ENCODE measurements at places on chromosomes 5 and 9. TPM values are rescaled to one million over a fixed set of nuclear protein-coding genes. Genes with fewer than 3 reads are reported as not detected.
A peak's percentile ranks its signal among the peaks of the same experiment; 100 is the strongest.

Gene FER
- 28.0 TPM for total RNA-seq

- no peak overlapping the region for H3K27ac ChIP-seq
- H3K36me3 ChIP-seq, result no peaks in the 10 kb centered on the region
- peaks cover 6% of the 10 kb centered on the region for H3K4me1 ChIP-seq
- H3K4me3 ChIP-seq, result no peak overlapping the region
- H3K27me3 ChIP-seq, result no peaks in the 10 kb centered on the region
- no peak for DNase-seq
Observed at GRCh38 chr5:83586874-83587776, 115.6 kb downstream of the VCAN start.

Gene SPAAR
- 2.1 TPM for total RNA-seq

Gene NSMF
- total RNA-seq, result 26.3 TPM

GRCh38 chr5:68265347-68265746, 49.8 kb downstream of the PIK3R1 start:
- no peak for DNase-seq
- no peak overlapping the region for H3K4me3 ChIP-seq
- no peaks in the 10 kb centered on the region for H3K36me3 ChIP-seq
- peaks cover 20% of the 10 kb centered on the region for H3K4me1 ChIP-seq

DNA sequence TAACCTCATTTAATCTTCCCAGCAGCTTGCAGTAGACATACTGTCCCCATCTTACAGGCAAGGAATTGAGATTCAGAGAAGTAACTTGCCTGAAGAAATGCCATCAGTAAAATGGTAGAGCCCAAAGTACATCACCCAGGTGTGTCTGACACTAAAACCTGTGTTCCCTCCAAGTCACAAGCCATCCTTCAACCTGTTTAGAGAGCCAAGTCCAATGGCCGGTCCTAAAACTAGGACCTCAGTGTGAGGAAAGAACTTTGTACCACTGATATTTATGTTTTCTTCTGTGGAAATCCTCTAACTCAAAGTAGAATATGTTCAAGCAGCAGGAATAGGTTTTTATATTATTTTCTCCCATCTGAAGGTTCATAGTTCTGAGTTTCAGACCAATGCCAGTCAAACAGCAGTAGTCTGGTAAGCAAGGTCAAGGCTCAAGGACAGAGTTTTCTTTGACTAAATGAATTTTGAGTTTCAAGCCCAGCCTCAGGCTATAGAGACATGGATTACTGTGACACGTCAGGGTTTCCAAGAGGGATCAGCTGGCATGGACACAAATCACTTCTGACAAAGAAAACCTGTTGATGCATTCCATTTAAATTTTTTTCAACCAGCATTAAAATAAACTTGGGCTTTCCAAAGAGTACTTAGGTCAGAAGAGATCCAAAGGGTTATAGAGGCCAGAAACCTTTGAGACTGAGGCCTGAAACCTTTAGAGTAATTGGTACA, 80.9 kb upstream of the PLPP6 start:
- no peak for DNase-seq
- no peaks in the 10 kb centered on the region for H3K27me3 ChIP-seq
- H3K4me1 ChIP-seq, result peaks cover 2% of the 10 kb centered on the region
- no peak overlapping the region for H3K4me3 ChIP-seq

DNA sequence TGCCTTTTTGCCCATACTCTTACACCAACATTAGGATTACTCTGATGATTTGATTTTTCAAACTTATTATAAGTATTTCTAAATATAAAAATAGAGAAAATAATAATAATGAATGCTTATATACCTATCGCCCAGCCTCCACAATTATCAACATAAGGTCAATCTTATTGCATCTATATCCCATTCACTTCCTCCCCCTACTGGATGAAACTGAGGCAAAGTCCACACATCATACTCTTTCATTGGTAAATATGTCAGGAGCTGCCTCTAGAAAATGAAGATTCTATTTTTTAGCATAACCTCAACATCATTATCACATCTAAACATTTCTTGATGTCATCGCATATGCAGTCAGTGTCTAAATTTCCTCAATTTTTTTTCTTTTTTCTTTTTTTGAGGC, 44.3 kb downstream of the SH3RF2 start:
- H3K4me3 ChIP-seq, result no peak overlapping the region
- H3K4me1 ChIP-seq, result no peaks in the 10 kb centered on the region
- DNase-seq, result no peak
- no peak overlapping the region for H3K27ac ChIP-seq
- H3K36me3 ChIP-seq, result no peaks in the 10 kb centered on the region

- DNase-seq, result no peak
- H3K4me1 ChIP-seq, result no peaks in the 10 kb centered on the region
- no peaks in the 10 kb centered on the region for H3K36me3 ChIP-seq
- no peak overlapping the region for H3K4me3 ChIP-seq
- no peaks in the 10 kb centered on the region for H3K27me3 ChIP-seq
Observed at GRCh38 chr5:69522035-69522434, 29.4 kb downstream of the OCLN start.

GRCh38 chr5:177433658-177434217, 7.3 kb downstream of the GRK6 start:
- H3K4me3 ChIP-seq, result no peak overlapping the region
- H3K4me1 ChIP-seq, result no peaks in the 10 kb centered on the region
- H3K27me3 ChIP-seq, result no peaks in the 10 kb centered on the region
- no peaks in the 10 kb centered on the region for H3K36me3 ChIP-seq
- H3K27ac ChIP-seq, result no peak overlapping the region
- DNase-seq, result no peak

Gene PDE6A
- total RNA-seq, result 0.15 TPM

GRCh38 chr5:108345541-108346171, 36.2 kb downstream of the FBXL17 start:
- no peak overlapping the region for H3K27ac ChIP-seq
- no peaks in the 10 kb centered on the region for H3K36me3 ChIP-seq
- H3K4me1 ChIP-seq, result no peaks in the 10 kb centered on the region
- no peaks in the 10 kb centered on the region for H3K27me3 ChIP-seq

DNA sequence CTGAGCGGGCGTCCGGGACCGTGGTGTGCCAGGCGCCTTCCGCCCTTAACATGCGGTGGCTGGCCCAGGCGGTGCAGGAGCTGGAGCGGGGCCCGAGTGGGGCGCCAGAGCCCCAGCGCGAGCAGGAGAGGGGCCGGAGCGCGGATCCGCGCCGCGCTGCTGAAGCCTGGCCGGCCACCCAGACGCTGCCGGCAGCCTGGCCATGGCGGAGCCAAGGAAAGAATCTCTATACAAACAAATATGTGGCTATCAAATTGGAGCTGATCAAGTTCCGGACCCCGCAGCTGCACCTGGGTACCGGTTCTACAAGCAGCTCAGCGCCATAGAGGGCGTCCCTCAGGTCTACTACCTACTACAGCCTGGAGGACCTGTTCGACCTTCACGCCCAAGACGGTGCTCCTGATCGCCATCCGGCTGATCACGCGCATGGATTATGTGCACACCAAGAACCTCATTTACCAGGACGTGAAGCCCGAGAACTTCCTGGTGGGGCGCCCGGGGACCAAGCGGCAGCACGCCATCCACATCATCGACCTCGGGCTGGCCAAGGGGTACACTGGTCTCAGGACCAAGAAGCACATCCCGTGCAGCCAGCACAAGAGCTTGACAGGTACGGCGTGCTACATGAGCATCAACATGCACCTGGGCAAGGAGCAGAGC, 55.8 kb downstream of the JAK2 start:
- H3K36me3 ChIP-seq, result no peaks in the 10 kb centered on the region
- H3K27ac ChIP-seq, result no peak overlapping the region
- no peak overlapping the region for H3K4me3 ChIP-seq
- peaks cover 2% of the 10 kb centered on the region for H3K4me1 ChIP-seq
- no peak for DNase-seq

- H3K36me3 ChIP-seq, result no peaks in the 10 kb centered on the region
- no peaks in the 10 kb centered on the region for H3K27me3 ChIP-seq
- no peaks in the 10 kb centered on the region for H3K4me1 ChIP-seq
- no peak overlapping the region for H3K27ac ChIP-seq
- no peak overlapping the region for H3K4me3 ChIP-seq
- no peak for DNase-seq
Observed at GRCh38 chr9:71858812-71859211, 52.2 kb downstream of the ABHD17B start.

GRCh38 chr5:27472000-27472763, 433.8 kb upstream of the CDH9 start:
- H3K27ac ChIP-seq, result no peak overlapping the region
- H3K4me1 ChIP-seq, result no peaks in the 10 kb centered on the region
- no peak for DNase-seq
- H3K27me3 ChIP-seq, result no peaks in the 10 kb centered on the region

- peaks cover 3% of the 10 kb centered on the region for H3K4me1 ChIP-seq
- H3K27me3 ChIP-seq, result no peaks in the 10 kb centered on the region
- H3K27ac ChIP-seq, result peak overlapping the region; percentile 4
- H3K4me3 ChIP-seq, result peak overlapping the region; percentile 35
- no peaks in the 10 kb centered on the region for H3K36me3 ChIP-seq
Observed at GRCh38 chr5:66829358-66829674, 233.1 kb downstream of the MAST4 start.

Gene CREB3
- total RNA-seq, result 36.6 TPM

Gene BHMT2
- total RNA-seq, result 4.8 TPM

Gene FAM200C
- 10.1 TPM for total RNA-seq

DNA sequence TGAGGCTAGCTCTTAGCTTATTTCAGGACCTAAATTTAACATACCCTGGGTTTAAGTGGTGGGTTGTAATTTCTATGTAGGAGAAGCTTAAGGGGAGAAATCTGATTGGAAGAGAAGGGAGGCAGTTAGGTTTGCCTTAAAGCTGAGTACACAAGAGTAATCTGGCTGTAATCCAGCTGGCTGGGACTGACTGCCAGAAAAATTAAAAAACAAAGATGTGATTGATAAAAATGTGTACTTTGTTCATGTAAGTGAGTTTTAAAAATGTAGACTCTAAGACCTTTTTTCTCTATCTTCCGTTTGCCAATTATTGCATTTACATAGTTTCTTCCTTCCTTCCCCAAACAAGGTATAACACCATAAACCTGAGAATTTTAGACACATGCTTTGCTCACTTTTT, 17.5 kb upstream of the MSMP start:
- H3K27ac ChIP-seq, result no peak overlapping the region
- H3K27me3 ChIP-seq, result no peaks in the 10 kb centered on the region
- H3K4me3 ChIP-seq, result no peak overlapping the region
- no peaks in the 10 kb centered on the region for H3K36me3 ChIP-seq
- peaks cover 1% of the 10 kb centered on the region for H3K4me1 ChIP-seq

- no peak overlapping the region for H3K4me3 ChIP-seq
- peak overlapping the region; percentile 21 for H3K27ac ChIP-seq
- H3K27me3 ChIP-seq, result no peaks in the 10 kb centered on the region
- H3K4me1 ChIP-seq, result peaks cover 17% of the 10 kb centered on the region
- no peaks in the 10 kb centered on the region for H3K36me3 ChIP-seq
Observed at GRCh38 chr5:73917433-73917832, 291.4 kb downstream of the ARHGEF28 start.

DNA sequence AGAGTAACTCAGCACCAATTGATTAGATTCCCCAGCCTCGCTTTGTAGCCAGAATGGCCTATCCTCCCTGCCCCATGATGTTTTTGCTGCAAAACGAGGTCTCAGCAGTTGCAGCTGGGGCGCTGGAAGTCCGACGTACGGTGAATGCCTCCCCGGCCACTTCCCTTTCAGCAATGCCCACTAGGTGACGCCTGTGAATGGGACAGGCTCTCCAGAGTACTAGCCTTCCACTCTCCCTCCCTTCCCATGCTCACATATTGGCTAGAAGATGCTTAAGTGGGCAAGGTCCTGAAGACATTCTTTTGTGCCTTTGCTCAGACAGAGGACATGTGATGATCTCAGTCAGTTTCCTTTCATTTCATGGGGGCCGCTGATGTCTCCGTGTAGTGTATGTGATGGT, 50.8 kb downstream of the DMRT2 start:
- H3K27me3 ChIP-seq, result no peaks in the 10 kb centered on the region
- H3K36me3 ChIP-seq, result no peaks in the 10 kb centered on the region
- no peak for DNase-seq

Gene STING1
- 57.4 TPM for total RNA-seq

Gene AP3B1
- total RNA-seq, result 34.6 TPM

Gene AQP7
- total RNA-seq, result 1.7 TPM

- no peaks in the 10 kb centered on the region for H3K36me3 ChIP-seq
- no peak overlapping the region for H3K4me3 ChIP-seq
Observed at GRCh38 chr9:34513567-34514214, 9.1 kb downstream of the ENHO start.

Gene FOXD4L6
- not detected for total RNA-seq

DNA sequence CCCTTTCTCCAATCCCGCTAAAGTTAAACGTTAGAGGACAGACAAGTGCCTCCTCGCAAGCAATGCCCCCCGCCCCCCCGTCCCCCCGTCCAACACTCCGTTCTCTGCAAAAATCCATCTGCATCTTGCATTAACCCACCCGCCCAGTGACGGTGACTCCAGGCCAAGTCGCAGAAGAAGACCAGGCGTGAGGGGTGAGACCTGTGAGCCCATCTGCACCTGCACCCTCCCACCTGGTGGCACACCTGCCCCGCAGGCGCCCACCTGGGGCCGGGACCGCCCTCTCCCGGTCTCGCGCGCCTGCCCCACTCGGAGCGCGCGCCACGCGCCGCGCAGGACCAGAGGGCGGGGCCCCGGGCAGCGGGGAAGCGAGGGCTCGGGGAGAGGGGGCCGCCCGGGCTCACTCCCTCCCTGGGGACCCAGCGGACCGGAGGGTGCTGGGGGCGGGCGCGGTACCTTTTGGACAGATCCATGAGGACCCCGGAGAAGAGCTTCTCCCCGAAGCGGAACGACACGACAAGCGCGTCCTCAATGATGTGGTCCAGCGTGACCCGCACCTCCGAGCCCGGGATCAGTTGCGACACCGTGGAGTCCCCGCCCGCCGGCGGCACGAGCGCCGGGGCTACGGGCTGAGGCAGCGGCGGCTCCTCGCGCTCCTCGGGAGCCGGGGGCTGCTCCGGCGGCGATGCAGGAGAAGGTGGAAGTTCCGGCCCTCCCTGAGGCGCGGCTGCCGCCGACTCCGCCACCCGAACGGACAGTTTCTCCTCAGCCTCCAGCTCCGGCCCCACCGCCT, 705 bp downstream of the PWWP2A start:
- peak; percentile 71 for DNase-seq
- H3K4me1 ChIP-seq, result no peaks in the 10 kb centered on the region
- H3K27me3 ChIP-seq, result no peaks in the 10 kb centered on the region
- H3K4me3 ChIP-seq, result peak overlapping the region; percentile 84

- no peaks in the 10 kb centered on the region for H3K27me3 ChIP-seq
- no peak overlapping the region for H3K4me3 ChIP-seq
- no peak overlapping the region for H3K27ac ChIP-seq
Observed at GRCh38 chr9:38482918-38483592, 58.8 kb upstream of the IGFBPL1 start.

- no peaks in the 10 kb centered on the region for H3K27me3 ChIP-seq
- no peak overlapping the region for H3K27ac ChIP-seq
- no peaks in the 10 kb centered on the region for H3K36me3 ChIP-seq
- no peaks in the 10 kb centered on the region for H3K4me1 ChIP-seq
Observed at GRCh38 chr5:93519740-93520139, 61.3 kb downstream of the NR2F1-AS1 start.

DNA sequence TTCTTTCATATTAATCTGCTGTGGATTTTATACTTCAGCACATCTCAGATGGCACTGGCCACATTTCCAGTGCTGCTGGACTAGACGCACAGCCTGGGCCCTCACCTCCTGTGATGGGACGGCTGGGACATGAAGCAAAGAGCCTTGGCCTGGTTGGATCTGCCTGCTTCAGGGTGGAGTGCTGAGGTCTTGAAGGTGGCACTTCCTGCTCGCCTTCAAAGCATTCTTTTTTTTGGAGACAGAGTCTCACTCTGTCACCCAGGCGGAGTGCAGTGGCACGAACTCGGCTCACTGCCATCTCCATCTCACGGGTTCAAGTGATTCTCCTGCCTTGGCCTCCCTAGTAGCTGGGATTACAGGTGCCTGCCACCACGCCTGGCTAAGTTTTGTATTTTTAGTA, 73.1 kb downstream of the RAPGEF1 start:
- H3K4me1 ChIP-seq, result peaks cover 3% of the 10 kb centered on the region
- H3K4me3 ChIP-seq, result no peak overlapping the region
- no peak overlapping the region for H3K27ac ChIP-seq

- H3K4me3 ChIP-seq, result no peak overlapping the region
- H3K27me3 ChIP-seq, result no peaks in the 10 kb centered on the region
- H3K36me3 ChIP-seq, result no peaks in the 10 kb centered on the region
Observed at GRCh38 chr9:99948896-99949295, 42.4 kb downstream of the STX17 start.

Data from ovary (tissue), 10 donors.